ENCODE measurements at places on chromosomes 4 and X.

GRCh38 chrX:38220024-38220414 is 652 bp downstream of the SRPX start:
- no peak for DNase-seq

DNA sequence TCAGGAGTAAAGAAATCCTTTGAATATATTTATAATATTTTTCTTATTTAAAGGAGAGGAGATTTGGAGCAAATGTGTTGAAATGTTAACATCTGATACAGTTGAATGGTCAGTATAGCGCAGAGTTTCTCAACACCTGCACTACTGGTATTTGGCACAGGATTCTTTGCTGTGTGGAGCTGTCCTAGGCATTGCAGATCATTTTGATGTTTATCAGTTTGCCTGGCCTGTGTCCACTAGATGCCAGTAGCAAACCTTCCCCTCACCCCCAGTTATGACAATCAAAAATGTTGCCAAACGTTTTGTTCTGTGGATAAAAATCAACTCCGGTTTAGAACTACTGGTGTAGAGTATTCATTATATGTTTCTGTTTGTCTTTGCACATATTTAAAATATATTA is 765.3 kb upstream of the SLIT2 start:
- DNase-seq, result no peak

GRCh38 chr4:39706741-39707511 is 9.0 kb downstream of the UBE2K start:
- DNase-seq, result no peak

- no peak for DNase-seq
Observed at GRCh38 chr4:98448908-98449307, 187.7 kb downstream of the RAP1GDS1 start.

- no peak for DNase-seq
Observed at GRCh38 chrX:69000877-69001276, 164.4 kb downstream of the PJA1 start.

- DNase-seq, result no peak
Observed at GRCh38 chr4:113094802-113095201, 45.3 kb downstream of the ANK2 start.
